D721Med (cell line): ENCODE measurements at places on chromosomes 2 and 18.

DNA sequence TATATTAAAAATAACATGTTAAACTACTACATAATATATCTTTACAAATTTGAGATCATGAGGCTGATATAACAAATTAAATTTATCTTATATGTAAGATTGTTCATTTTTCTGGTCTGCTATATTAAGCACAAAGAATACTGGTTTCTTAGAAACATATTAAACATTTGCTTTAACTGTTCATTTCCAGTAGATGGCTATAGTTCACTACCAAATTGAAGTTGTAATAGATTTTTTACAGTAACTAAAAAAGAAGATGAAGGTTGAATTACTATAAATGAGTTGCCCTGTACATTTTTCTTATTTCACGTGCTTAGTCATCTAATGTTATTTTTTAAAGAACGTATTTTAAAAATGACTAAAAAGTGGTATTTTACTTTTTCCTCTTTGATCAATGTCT, 57.0 kb downstream of the ZNF407 start:
- DNase-seq: no peak

DNA sequence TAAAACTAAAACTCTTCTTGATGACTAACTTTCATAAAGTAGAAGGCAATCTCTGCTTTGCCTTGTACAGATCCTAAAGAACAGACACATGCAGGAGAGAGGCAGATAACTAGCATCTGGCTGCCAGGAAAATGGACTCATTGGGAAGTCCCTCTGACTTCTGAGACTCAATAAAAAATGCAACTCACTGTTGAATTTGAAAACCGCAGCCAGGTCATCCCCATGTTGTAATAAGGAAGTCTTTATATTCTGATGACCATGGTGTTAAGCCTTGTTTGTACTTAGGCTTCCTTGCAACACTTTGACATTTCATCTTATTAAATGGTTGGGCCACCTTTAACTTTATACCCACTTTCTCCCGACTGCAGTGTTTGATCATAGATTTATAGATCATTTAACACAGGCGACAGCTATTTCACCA, 375.1 kb upstream of the KCNH7 start:
- DNase-seq: no peak

- DNase-seq: no peak
Observed at GRCh38 chr2:8620611-8621382, 61.1 kb upstream of the ID2 start.

- DNase-seq: no peak
Observed at GRCh38 chr2:144682248-144682647, 162.3 kb upstream of the ZEB2 start.

- DNase-seq: no peak
Observed at GRCh38 chr2:201114846-201115245, 1.1 kb upstream of the CFLAR start.

DNA sequence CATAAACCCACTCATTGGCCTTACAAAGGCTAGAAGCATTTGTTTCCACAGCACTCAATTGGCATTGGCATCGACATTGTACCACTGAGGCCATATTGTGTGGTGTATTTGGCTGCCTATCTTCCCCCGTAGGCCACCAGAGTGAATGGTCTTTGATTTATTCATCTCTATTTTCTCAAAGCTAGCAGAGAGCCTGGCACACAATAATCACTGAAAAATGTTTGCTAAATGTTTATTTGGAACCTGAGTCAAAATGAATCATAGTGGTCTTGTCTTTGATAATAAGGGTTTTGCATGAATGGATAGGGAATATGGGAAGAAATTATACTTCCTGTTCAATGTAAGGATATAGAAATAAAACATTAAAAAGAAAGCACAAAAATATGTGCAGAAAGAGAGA, 107.3 kb upstream of the SLC8A1 start:
- DNase-seq: no peak

DNA sequence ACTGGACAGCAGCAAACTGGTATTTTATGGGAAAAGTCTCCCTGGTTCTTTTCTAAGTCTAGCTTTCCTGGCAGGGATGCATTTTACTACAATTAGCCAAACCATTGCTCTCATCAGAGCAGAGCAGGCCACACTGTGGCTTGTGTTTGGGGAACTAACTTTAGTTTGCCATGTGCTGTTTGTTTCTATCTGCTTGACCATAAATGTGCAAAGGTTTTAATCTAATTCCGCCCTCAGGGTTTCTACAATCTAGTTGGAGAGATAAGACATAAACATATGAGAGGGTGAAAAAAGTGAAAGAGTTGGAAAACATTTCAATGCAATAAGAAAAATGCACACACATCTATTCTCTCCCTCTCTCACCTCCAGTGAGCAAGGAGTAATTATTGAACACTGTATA, 86.9 kb upstream of the MAPK4 start:
- DNase-seq: no peak

GRCh38 chr18:44958455-44958854, 277.8 kb downstream of the SETBP1 start:
- DNase-seq: no peak

GRCh38 chr2:197576631-197577030, 60.8 kb downstream of the MOB4 start:
- no peak for DNase-seq

- no peak for DNase-seq
Observed at GRCh38 chr2:111659361-111660333, 224.3 kb downstream of the ANAPC1 start.

DNA sequence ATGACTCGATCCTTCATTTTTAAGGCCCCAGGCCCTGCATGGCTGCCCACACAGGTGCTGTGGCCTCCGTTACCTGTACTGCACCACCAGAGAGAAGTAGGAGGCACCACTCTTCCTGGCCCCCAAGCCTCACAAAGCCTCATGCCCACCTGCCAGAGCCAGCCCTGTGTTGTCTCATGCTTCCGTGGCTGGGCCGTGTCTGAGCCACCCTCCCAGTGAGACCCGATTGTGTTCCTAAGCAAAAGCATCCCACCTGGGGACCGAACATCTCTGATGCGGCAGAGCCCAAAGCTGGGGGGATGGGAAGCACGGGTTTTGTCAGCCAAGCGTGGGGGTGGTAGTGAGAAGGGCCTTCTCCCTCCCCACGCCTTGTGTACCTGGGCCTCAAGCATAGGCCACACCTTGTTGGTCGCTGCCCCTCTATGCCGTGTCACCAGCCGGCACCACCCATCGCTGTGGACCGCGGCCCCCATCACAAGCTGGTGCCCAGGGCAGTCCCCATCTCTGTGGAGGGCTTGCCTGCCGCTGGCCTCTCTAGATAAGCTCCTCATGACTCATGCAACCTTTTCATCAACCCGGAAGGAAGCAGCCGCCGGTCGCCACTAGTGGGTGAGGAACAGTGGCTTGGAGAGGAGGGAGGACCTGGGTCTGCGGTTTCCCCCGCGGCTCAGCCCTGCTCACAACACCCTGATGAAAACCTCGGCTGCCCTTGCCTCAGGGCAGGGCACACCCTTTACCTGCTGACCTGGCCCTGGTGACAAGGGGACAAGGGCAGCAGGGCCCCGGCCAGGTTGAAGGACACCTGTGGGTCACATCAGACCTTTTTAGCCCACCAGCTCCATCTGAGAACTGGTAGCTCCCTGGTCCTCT, 2.7 kb upstream of the RNPEPL1 start:
- no peak for DNase-seq

GRCh38 chr2:56749152-56749752, 565.5 kb downstream of the CCDC85A start:
- DNase-seq: no peak

- DNase-seq: no peak
Observed at GRCh38 chr2:128421861-128422311, 103.2 kb upstream of the HS6ST1 start.

- no peak for DNase-seq
Observed at GRCh38 chr18:37440206-37440605, 125.4 kb downstream of the CELF4 start.

DNA sequence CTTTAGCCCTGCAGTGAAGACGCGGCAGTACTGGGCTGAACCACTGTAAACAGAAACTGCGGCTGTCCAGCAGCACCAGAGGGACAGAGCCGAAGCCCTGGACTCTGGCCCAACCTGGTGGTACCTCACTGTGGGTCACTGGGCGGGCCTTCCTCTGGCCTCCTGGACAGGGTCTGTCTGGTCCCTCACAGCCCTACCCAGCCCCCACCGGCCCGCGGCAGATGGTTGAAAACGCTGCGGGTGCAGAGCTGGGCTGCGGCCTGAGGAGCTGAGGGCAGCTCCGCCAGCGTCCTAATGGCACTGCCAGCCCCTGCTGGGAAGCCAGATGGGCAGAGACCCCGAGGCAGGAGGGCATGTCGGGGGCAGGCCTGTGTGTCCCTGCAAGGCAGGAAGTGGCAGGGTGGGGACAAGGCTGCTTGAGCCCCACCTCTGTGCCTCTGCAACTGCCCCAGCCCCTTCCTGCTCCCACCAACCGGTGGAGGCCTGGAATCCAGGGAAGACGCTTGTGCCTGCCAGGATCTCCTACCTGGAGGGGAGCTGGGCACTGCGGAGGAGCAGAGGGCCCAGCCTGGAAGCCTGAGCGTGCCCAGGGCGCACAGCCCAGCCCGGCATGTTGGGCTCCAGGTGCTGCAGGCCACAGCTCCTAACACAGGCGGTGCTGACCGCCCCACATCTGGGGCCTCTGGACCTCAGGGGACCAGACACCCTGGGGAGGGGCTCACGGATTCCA, 36.3 kb downstream of the HS6ST1 start:
- DNase-seq: no peak

- no peak for DNase-seq
Observed at GRCh38 chr2:181362561-181362960, 94.6 kb upstream of the ITGA4 start.

DNA sequence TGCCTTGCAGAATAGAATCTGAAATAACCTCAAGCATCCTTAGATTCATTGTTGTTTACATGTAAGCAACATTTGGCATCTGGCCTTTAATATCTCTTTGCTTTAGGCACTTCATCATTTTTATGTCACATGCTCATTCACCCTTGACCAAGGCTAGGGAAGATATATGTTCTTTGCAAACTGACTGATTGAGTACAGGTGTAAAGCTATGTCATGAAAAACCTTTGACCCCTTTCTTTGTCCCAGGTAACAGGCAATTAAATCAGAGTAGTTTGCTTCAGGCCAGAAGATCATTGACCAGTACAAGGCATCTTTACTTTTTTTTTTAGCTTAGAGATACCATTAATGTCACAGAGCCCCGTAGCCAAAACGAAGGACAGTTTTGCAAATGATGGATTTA, 520.6 kb downstream of the STK39 start:
- no peak for DNase-seq

GRCh38 chr18:74609535-74609934, 11.9 kb downstream of the ZNF407 start:
- DNase-seq: no peak

DNA sequence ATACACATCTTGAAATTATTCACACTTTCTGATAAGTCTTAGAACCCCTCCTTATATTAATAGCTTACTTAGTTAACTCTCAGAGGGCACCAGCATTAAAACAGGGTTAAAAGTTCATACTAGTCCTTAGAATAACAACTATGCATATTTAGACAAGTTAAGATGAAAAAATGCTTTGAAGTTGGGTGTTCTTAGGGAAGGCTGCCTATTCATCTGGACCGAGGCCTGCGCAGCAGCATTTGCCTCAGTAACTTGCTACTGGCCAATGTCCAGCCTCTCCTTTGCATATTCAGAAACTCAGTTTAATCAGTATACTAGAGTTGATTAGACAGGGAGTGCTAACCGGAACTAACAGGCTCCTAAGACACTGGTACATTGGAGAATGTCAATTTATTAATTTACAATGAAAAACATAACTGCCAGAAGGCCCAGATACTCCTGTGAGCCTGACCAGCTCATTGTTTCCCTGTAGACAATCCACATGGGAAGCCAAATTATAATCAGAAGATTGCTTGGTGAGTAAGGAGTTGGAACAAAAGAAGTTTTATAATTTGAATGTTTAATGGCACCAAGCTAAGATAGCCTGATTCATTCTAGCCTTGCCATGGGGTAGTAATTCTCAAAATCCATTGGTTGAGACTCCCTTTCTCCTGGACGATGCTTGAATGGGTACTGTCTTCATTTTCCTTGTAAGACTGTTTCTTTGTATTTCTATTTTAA, 48.9 kb downstream of the DYNC1I2 start:
- DNase-seq: no peak

- DNase-seq: no peak
Observed at GRCh38 chr2:195343540-195343939, 313.5 kb upstream of the SLC39A10 start.

- no peak for DNase-seq
Observed at GRCh38 chr18:55489034-55489986, 98.7 kb downstream of the TCF4 start.

DNA sequence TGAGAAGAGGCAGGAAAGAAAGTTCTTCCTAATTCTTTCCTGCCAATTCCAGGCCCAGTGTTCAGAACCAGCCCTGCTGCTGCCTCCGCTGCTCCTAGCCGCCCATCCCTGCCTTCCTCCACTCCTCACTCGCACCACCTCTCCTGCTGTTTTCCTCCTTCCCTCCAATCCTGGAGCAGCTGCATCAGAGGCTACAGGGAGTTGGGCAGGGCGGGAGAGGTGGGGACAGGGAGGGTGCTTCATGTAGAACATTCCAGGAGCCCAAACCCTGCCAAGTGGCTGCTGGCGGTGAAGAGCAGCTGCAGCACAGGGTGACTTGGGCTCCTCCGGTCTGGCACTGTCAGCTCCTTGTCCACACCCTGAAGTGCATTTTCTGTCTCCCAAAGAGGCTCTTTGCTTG, 176.3 kb downstream of the TNS1 start:
- DNase-seq: no peak

- DNase-seq: no peak
Observed at GRCh38 chr2:240346015-240346752, 89.3 kb upstream of the GPC1 start.

DNA sequence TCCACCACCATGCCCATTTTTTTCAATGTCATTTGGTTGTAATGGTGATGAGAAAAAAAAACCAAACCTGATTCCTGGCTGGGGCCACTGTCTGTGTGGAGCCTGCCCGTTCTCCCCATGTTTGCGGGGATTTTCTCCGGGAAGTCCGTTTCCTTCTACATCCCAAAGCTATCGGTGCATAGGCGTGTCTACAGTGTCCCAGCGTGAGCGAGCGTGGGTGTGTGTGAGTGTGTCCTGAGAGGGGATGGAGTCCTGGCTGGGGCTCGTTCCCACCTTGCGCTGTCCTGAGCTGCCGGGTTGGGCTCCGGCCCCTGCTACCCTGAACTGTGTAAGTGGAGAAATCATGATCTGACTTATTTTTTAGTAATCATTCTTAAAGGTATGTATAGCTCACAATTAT, 7.3 kb upstream of the ZAP70 start:
- DNase-seq: no peak

- DNase-seq: no peak
Observed at GRCh38 chr2:152421521-152422370, 86.8 kb downstream of the FMNL2 start.

DNA sequence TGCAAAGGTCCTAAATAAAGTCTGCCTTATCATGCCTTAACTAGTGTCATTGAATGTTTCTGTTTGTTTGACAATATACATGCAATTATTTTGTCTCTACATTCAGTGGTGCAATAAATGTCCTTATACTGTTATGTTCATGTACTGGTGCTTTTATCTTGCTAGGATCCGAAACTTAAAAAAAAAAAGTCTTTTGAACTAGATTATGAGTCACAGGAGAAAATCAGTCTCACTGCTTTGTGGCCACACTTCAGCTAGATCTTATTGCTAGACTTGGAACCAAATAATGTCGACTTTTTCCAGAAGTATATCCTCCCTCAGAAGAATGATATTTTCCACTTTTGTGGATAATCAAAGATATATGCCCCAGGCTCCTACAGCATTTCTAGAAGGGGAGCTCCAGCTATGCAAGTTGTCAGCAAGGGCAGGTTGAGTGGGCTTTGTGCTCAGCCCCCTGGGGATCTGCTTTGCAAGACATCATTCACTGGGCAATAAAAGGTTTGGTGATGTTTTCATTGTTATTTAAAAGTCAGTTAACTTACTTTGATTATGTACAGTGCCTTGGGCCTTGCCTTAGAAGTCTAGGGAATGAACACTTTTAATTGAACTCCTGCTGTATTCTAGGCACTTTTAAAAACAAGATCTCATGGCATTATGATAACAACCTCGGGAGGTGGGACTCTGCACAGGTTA, 157.1 kb upstream of the LRRTM1 start:
- DNase-seq: no peak
